ENCODE measurements at places on chromosomes 7 and 10.

- DNase-seq: no peak
Measured at GRCh38 chr7:73340514-73340913, 12.6 kb downstream of the FKBP6 start.

- DNase-seq: no peak
Measured at GRCh38 chr10:83617692-83618545, 521.4 kb upstream of the GHITM start.

DNA sequence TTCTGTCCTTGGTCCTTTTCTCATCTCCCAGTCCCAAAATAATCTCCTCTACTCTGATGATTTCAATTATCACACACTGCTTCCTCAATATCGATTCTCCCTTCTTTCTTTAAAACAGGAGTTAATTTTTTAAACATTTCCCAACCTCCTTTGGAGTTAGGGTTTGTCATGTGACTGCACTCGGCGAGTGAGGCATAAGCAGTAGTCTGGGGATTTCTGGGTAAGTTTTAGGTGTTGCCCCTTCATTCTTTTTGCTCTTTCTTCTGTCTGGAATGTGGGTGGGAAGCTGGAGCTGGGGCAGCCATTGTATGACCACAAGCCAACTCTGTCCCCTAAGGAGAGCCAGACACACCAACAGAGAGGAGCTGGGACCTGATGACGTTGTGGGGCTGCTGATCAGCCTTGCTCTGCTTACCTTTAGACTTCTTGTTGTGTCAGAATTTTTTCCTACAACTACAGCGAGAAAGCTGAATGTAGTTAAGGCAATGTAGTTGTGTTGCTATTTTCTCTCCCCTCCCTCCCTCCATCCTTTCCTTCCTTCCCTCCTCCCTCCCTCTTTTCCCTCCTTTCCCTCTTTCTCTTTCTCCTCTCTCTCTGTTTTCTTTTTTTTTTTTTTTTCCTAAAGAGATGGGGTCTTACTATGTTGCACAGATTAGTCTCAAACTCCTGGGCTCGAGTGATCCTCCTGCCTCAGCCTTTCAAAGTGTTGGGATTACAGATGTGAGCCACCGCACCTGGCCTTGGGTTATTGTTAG lies 6.5 kb upstream of the TSPAN14 start:
- DNase-seq: no peak

GRCh38 chr7:151381348-151382078 lies 28.3 kb downstream of the WDR86 start:
- DNase-seq: no peak

GRCh38 chr7:81816312-81816711 lies 46.5 kb upstream of the HGF start:
- peak; percentile 9 for DNase-seq

GRCh38 chr10:76357726-76358415 lies 926.4 kb downstream of the LRMDA start:
- no peak for DNase-seq

DNA sequence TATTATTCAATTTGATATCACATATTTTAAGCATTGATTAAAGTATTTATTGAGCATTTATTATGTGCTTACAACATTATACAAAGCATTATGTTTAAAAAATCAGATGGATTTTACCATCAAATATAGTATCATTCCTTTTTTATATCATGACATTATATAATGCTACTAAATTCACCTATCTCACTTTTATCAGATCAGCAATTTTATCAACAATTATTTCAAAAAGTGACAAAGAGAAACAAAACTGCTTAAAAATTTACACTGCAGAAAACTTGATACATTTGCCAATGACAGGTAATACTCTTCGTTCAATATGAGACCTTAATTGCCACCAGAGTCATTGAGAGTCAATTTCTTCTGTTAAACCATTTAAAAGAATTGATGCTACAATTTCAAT lies 82.0 kb downstream of the CHCHD3 start:
- no peak for DNase-seq

DNA sequence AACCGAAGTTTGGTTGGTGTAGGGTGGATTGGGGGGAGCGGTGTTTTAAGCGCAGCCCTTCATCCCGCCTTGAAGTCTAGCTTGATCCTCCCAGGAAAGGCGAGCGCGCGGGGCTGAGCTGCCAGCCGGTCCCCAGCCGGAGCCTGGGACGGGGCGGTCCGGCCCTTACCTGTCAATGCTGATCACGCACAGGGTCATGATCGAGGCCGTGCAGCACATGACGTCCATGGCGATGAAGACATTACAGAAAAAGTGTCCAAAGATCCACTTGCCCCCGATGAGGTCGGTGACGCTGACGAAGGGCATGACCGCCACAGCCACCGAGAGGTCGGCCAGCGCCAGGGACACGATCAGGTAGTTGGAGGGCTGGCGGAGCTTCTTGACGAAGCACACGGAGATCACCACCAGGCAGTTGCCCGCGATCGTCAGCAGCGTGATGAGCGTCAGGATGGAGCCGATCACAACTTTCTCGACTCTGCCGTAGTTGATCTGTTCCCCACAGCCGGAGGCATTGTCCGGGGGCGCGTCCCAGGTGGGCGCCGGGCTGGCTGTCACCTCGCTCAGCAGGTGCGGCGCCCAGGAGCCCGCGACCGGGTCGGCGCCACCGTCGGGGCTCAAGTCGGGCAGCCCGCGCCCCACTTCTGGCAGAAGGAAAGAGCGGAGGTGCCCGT lies 740 bp downstream of the HTR7 start:
- no peak for DNase-seq

DNA sequence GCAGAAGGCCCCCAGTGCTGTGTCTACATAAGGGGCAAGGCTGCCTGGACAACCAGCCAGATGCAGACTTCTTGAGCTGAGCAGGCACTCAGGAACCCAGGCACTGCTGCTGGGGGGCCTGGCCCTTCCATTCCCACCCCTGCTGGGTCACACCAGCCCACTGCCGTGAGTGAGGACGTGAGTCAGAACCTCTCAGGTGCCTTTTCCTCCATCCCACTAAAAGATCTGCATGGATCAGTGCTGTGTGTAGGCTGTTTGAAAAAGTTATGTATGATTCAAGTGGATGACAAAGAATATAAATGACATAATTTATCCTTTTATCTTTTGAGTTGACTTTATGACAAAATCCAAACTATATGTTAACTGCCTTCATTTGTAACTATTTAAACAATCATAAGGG lies 499.3 kb downstream of the INHBA start:
- DNase-seq: no peak

GRCh38 chr10:120810298-120810697 lies 40.9 kb upstream of the WDR11 start:
- DNase-seq: no peak

- no peak for DNase-seq
Measured at GRCh38 chr7:80232979-80233724, 98.5 kb downstream of the GNAI1 start.

DNA sequence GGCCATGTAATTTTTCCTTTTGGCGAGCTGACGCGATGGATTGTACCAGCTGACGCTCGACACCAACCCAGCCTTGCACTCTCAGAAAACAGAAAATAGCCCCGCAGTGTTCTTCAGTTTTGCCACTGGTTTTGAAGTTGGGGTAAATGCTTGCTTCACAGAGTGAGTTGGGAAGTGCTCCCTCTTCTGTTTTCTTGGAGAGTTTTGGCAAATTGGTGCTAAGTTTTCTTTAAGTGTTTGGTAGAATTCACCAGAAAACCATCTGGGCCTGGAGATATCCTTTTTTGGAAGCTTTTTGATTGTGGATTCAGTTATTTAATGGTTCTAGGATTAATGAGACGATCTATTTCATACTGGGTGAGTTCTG lies 252.8 kb downstream of the ELFN1 start:
- DNase-seq: peak; percentile 34

- DNase-seq: peak; percentile 93
Measured at GRCh38 chr10:110357252-110357780, 52.6 kb upstream of the SMNDC1 start.

DNA sequence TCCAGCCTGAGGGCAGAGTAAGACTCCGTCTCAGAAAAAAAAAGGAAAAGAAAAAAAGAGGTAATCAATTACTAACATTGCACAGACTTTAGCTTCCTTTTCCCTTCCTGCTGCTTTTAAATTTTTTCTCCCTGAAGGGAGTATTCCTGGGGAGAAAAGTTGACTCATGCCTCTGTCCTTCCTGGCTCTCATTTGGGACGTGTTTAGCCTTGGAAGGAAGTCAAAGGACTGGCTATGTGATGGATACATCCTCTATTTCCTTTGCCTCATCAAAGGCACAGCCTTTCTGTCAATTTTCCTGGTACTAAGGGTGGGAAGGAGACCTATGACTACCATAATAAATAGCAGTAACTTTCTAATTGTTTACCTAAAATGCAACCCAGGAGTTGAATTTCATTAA lies 77.6 kb downstream of the ITGA8 start:
- DNase-seq: peak; percentile 83

DNA sequence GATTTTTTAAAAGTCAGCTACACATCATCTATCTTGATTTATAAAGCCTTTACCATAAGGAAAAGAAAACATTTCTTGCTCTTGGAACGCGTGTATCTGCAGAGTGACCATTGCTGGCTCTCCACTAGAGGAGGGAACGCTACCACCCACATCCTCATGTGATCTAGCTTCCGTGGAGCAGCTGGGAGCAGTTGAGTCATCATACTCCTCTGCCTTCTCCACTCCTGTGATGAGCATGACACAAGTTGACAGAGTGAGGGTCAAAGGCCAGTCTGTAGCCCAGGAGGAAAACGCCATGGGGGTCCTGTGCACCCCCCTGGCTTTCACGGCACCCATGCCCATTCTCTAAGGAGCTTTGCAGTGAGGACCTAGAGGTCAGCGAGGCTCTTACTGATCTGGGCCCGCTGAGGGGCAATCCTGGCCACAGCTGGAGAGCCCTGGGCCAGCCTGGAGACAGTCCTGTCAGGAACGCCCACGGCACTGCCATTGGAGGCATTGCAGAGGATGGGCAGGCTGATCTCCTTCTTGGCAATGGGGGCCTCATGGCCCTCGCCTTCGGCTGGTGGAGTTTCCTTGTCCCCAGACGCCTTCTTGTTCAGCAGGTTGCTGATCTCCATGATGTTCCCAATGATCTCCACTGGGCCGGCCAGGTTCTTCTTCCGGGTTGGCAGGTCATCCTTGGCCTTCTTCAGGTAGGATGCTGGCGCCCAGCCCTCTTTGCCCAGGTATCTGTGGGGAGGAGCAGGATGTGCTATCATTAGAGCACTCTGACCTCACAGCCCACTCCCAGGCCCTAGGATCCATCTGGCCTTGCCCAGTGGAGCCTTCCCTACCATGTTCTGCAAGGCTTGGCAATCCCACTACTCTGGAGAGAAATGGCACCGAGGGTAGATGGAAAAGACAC lies 119.2 kb downstream of the NEURL1 start:
- DNase-seq: peak; percentile 41

DNA sequence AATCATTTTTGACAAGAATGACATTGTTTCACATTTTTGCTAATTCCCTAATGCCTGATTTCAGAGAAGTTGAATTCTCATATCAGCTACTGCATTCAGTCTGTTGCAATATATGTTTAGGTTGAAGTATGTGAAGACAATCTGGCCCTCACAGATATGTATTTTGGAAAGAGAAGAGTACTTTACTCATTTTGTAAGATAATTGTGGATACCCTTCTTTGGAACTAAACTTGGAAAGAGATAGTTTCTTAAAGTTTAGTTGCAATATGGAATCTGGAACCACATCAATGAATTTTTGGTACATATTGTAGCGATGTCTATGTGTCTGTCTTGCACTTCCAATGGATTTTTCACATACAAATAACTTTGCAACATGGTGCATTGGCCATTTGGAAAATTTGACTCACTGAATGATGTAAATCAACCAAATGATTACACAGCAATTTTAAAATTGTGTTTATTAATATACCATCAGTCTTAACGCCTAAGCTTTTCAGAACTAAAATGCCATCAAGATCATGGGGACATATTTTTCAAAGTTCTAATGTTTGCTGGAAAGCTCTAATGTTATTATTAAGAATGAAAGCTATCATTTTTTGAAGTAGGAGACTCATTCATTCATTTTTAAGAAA lies 39.3 kb upstream of the TMEM26 start:
- no peak for DNase-seq

GRCh38 chr10:34031400-34031799 lies 696.9 kb upstream of the NRP1 start:
- peak; percentile 76 for DNase-seq

GRCh38 chr10:124225467-124226270 lies 132.3 kb upstream of the CHST15 start:
- DNase-seq: no peak

- no peak for DNase-seq
Measured at GRCh38 chr7:7569081-7569527, 2.4 kb downstream of the MIOS start.

DNA sequence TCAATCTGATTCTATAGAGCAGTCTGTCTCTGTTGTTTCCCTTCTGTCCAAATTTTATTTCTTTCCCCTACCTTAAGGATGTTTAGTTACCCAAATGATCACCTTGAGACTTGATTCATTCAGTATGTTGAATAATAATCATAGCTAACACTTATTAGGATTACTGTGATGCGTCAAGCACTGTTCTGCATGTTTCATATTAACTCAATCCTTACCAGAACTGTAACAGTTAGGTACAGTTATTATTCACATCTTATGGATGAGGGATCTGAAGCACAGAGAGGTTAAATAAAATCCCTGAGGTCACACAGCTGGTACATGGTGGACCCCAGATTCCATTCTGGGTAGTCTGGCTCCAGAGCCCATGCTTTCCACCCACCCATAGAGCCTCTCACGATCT lies 97.9 kb upstream of the SAMD8 start:
- DNase-seq: no peak

GRCh38 chr10:78550716-78551115 lies 517.1 kb downstream of the RPS24 start:
- no peak for DNase-seq

DNA sequence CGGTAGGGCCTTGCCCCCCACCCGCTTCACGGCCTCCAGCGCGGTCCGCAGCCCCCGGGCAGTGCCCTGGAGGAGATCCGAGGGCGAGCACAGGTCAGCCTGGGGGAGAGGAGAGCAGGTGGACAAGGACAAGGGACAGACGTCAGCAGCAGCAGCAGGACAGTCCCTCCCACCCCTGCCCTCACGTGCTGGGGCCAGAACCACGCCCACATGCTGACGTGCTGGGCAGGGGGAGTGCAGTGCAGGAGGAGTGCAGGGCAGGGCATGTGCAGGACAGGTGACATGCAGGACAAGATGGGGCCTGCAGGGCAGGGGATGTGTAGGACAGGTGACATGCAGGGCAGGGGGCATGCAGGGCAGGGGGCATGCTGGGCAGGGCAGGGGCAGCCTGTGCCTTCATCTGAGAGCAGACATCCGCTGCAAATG lies 1.5 kb upstream of the SAP25 start:
- no peak for DNase-seq

GRCh38 chr10:102410429-102411073 lies 8.0 kb downstream of the PSD start:
- DNase-seq: peak; percentile 44

- DNase-seq: no peak
Measured at GRCh38 chr10:76975126-76975525, 662.5 kb downstream of the KCNMA1 start.
